ENCODE measurements at places on chromosomes 4 and X.

GRCh38 chrX:48520455-48520854 lies 1.2 kb upstream of the EBP start:
- no peak for DNase-seq

DNA sequence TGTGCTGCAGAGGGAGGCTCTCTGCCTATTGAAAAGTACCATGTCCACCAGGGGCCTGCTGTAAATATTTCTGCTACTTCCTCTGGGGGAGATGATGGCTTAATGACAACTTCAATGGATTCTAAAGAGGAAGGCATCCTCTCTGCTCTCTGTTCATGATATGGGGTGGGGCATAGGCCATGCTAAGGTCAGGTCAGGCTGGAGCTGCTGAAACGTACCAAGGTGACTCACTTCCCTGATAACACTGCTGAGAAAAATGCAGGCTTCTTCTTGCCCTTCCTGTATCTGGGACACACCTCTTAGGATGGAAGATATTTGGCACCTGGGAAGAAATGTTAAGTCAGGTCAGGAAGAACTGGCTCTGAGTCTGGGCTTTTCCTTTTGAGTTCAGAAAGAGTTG lies 31.5 kb downstream of the HS3ST1 start:
- DNase-seq, result no peak

DNA sequence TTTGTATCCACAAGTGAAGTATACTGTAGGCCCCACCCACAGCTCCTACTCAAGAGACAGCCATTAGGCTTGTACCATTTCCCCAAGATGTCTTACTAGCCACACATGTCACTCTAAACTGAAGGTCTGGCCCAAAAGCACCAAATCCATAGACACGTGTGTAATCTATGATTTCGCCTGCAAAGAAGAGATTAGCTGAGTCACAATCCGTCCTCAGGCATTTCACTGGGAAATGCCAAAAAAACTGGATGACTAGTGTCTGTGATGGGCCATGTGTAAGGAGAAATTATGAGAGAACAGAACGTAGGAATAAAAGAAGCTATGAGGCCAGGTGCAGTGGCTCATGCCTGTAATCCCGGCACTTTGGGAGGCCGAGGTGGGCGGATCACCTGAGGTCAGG lies 21.9 kb upstream of the RP2 start:
- no peak for DNase-seq

GRCh38 chrX:123749643-123750042 lies 16.8 kb upstream of the THOC2 start:
- no peak for DNase-seq

DNA sequence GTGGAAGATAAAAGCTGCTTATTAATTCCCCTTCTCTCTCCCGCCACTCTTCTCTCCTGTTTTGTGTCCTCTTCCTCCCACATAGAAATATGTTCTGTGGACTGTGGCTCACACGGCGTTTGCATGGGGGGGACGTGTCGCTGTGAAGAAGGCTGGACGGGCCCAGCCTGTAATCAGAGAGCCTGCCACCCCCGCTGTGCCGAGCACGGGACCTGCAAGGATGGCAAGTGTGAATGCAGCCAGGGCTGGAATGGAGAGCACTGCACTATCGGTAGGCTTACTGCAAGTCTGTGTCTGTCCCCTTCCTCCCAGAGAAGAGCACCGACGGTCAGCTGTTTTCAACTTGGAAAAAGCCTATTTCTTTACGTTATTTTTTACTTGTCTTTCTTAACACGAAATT lies 229.1 kb downstream of the DCTD start:
- DNase-seq, result no peak

DNA sequence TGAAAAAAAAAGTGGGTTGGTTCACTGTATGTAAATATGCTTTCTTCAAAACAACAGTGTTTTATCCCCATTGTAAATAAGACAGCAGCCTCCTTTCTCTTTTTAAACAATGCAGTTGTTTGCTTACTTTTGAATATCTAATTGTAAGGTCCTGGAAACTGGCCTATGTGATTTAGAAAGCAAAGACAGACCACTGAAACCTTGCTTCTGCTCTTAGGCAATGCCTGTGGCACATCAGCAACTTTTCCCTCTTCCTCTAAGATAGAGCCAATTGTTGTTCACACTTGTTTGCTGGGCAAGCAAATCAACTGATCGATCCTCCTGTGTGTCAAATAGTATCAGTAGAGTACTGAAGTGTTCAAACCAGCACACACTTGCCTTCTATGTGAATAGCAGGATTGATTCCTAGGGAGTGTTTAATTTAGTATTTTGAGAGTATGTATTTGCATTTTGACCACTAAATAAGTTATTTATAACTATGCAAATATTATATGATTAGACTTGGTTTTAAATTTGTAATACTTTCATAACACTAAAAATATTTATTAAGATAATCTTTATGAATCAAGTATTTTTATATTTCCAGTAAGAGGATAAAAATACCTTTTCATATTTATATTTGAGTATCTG lies 55.4 kb upstream of the GRPR start:
- DNase-seq, result no peak

- DNase-seq, result no peak
These were observed 46.3 kb downstream of the SH3KBP1 start for GRCh38 chrX:19840899-19841648.

DNA sequence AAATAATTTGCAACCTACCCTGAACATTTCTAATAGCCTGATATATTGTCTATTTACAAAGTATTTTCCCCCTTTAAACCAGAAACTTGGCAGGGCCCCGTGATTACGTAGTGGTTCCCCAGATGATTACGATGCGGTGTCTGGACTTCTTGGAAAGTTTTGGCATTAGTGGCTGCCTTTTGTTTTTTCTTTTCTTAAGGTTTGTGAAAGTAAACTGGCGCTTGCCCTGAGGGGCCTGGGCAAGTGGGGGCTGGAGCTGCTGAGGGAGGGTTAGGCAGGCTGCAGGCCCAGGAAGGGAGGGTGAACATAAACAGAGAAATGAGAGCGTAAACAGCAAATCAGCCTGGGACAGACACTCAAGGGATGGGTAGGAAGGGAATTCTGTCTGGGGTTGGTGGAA lies 123.6 kb upstream of the MSX1 start:
- no peak for DNase-seq

All from fibroblast of skin of back (primary cell).